ENCODE measurements at places on chromosomes 12 and 14.

DNA sequence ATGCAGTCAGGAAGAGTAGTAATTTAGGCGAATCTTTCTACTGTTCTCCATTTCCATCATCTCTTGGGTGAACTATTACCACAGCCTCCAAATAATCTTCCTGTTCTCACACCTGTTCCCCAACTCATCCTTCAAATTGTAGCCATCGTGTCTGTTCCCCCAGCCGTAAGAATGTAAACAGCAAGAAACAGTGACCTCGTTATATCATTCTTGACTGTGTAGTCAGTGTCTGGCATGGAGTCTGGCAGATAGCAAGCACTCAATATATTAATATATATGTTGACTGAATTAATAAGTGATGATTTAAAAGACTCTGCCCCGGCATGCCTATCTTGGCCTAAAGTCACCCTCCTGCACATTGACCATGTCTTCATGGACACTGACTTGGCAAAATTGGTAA lies 20.3 kb downstream of the PDE6H start:
- no peak for DNase-seq

GRCh38 chr14:34538871-34539406 lies 562 bp downstream of the EAPP start:
- DNase-seq, result no peak

DNA sequence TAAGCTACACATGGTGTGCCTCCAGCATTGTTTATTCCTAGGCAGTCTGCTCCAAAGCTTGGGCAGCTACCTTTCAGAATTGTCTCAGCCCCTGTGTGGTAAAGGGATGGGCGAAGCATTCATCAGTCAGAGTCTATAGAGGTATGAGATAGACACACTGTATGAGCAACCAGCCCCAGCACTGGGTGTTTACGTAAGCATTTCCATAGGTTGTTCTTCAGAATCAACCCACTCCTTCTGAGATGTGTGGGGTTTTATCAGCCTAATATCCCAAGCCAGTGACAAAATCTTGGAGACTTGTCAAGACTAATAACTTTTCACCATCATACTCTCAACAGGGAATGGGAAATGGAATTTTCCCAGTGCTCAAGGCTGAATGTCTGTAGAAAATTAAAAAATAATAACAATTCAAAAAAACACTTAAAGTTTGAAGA lies 98.2 kb downstream of the BTG1 start:
- DNase-seq, result no peak

- no peak for DNase-seq
These were observed 71.8 kb downstream of the SPATS2 start for GRCh38 chr12:49439042-49439441.

DNA sequence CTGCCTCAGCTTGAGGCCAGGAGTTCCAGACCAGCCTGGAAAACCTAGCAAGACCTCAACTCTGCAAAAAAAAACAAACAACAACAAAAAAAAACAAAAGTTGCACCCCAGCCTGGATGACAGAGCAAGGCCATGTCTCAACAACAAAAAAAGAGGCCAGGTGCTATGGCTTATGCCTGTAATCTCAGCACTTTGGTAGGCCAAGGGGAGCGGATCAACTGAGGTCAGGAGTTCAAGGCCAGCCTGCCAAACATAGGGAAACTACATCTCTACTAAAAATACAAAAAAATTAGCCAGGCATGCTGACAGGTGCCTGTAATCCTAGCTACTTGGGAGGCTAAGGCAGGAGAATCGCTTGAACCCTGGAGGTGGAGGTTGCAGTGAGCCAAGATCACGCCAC lies 6.5 kb upstream of the SLC2A14 start:
- no peak for DNase-seq

Measured in stimulated activated CD4-positive, alpha-beta T cell treated with anti-CD3 and anti-CD28 coated beads, TNF-alpha, amount 100 ng/mL, for 1 hour (primary cell).